ENCODE measurements at places on chromosomes 5 and 9.

GRCh38 chr5:1201327-1202025 is at the start of gene SLC6A19:
Gene SLC6A19 (plus strand): TSS chr5:1201595. CDS start chr5:1201651, 56 bp downstream.
- no peak for DNase-seq

- DNase-seq, result no peak
These were observed 138.0 kb upstream of the EFNA5 start for GRCh38 chr5:107808671-107809137.

DNA sequence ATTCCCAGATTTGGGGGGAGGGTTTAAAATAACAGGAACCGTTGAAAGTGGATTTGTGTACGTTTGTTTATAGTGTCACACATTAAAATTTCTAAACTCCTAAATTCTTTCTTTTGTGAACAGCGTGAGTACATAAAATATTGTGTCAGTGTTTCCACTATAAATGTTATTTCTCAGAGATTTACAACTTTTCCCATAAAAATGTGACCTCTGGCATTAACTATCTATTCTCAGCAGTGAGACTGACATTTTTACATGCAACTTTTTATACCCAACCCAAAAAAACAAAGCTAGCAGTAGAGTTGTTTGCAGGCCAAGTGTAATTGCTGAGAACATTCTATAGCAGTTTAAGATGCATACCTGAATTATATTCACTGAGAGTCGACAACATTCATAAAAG is 757.0 kb upstream of the ADAMTS16 start:
- DNase-seq, result no peak

DNA sequence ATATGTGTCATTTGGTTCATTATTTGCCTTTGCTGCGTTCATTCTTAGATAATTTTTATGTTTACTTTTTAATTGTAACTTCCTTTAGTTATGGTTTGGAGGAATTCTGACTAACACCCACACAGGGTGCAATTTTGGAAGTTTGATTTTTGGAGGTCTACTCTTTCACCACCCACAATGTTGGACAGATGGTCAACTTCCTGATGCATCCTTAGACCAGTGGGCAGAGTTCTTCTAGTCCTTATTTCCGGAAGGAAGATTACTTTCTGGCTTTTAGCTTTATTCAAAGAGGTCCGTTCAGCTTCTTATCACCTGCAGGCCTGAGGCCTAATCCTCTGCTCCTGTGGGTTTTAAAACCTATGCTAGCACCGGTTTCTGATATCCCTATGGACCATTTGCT is 126.7 kb downstream of the MTX3 start:
- DNase-seq, result no peak

DNA sequence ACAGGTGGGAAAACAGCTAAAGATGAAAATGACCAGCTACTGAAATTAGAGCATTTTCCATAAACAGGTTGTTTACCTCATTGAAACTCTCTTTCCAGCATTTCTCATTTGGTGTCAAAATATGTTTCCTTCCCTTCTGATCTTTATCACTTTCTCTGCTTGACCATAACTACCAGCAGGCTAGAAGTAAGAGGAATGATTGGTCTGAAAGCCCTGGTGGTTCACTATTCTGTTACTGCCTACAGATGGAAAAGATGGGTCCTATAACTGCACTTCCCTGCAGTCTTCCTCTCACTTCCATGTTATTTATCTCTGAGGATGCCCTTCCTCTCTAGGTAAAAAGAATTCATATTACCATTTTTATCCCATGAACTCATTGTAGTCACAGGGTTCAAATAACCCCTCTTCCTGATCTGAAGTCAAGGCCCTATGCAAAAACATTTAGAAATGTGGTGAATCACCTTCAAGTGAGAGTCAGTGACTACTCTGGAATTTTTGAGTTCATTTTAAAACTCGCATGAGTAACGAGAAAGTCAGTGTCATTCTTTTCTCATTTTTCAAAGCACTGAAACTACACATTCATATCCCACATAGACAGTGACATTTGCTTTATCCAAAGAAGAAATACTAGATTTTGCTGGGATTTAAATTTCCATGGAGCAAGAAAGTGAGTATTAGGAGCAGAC is 51.7 kb downstream of the ZNF474 start:
- no peak for DNase-seq

DNA sequence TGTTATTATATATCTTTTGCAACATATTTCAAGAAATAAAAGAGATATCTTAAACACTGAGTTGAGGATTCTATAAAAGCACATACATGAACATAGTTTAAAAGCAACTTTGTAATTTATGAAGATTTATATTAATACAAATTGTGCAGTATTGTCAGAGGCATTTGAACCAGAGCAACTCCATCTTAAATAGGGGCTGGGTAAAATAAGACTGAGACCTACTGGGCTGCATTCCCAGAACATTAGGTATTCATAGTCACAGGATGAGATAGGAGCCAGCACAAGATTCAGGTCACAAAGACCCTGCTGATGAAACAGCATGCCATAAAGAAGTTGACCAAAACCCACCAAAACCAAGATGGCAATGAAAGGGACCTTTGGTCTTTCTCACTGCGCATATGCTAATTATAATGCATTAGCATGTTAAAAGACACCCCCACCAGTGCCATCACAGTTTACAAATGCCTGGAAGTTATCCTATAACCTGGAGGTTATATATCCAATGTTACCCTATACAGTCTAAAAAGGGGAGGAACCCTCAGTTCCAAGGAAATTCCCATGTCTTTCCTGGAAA is 320.2 kb downstream of the FAM170A start:
- no peak for DNase-seq

DNA sequence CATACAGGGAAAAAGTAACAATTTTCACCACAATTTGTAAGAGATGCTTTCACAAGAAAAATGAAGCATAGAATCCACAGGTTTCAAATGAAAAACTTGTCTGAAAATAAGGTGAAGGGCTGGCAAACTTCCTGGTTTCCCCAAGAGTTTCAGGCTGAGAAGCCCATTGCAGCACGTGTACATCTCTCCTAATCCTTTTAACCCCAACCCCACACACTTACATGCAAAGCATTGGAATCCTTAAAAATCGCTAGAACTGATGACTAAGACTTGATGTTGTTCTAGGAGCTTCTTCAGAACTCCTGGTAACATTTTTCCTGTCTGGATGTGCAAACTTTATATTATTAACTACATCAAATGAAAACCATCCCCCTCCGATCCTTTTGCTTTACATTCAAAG is 317.8 kb upstream of the RGMB start:
- DNase-seq, result no peak

DNA sequence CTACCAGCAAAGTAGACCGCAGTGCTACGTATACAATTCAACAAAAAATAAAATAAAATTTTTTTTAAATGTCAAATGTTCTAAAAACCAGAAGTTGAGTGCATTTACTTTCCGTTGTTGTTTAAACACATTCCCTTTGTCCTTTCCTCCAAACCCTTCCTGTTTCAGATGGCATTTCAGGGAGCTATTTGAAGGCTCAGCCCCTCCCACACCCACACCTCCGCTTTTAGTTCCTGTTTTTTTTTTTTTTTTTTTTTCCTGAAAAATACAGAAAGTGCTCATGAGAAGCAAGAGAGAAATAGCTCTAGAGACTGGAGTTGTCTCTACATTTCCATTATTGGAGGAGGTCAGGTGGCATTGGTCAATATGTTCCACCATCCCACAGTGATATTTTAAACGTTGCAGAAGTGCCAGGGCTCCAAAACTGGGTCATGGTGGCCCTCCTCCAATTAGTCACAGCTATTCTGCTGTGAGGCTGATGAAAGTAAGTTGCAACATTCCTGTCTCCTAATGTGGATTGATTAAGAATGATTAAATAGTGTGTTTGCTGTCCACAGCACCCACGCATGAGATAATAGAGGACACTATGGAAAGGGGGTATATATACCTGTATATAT is 106.9 kb downstream of the GABRG2 start:
- DNase-seq, result no peak

DNA sequence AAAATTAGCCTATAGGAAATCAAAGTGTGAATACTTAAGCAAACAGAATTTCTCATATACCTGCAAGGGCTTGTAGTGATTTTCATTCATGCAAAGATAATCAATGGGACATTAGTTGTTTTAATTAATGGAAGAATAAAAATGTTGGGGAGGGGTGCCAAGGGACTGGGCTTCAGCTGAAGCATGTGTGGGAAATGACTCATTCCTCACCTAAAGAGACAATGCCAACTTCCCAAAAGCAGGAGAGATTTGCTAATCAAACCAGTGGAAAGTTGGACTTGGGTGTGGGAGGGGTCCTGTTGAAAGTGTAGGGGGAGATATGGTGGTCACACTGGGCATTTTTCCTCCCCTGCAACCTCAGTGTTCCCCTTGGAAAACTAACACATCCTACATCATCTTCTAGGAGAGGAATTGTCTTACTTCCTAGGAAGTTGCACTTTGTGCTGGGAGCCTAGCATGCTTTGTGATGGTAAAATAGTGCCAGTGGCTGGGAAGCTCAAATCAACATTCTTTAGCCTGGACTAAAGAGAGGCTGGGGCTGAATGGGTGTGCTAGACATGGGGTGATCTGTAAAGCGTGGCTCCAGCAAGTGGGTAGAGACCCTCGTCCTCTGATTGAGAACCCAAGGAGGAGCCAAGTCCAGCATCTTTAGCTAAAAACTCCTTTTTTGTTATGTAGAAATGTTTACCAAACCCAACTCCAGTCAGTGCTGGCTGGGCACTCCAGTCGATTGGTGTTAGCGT is 6.4 kb upstream of the LHX2 start:
- DNase-seq, result no peak

DNA sequence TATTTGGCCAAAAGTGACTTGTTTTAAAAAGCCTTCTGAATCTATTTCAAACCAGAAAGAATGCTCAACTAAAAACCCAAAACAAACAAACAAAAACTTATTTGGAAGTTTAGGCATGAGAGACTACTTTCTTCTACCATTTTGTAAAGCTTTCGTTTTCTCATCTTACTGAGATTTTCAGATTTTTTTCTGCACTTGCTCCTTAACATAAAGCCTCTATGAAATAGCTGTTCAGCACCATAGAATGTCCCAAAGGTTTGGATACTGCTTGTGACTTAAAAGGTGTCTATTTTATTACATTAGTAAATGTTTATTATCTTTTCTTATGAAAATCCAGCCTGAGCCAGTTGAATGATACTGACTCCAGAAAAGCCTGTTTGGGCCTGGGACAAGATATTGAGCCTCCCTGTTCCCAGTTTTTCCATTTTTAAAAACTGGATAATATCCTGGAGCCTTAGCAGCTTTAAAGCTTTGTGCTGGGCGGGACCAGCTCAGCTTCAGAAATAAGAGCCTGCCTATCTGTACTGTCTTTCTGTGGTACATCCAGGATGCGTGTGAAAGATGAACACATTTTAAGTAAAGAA is 292.6 kb downstream of the ZSWIM6 start:
- DNase-seq, result no peak

GRCh38 chr9:74527718-74528117 is 30.6 kb downstream of the RORB start:
- no peak for DNase-seq

GRCh38 chr5:64074533-64074932 is 91.1 kb upstream of the RNF180 start:
- no peak for DNase-seq

GRCh38 chr5:172929371-172929838 is 29.8 kb upstream of the RPL26L1 start:
- DNase-seq, result no peak

DNA sequence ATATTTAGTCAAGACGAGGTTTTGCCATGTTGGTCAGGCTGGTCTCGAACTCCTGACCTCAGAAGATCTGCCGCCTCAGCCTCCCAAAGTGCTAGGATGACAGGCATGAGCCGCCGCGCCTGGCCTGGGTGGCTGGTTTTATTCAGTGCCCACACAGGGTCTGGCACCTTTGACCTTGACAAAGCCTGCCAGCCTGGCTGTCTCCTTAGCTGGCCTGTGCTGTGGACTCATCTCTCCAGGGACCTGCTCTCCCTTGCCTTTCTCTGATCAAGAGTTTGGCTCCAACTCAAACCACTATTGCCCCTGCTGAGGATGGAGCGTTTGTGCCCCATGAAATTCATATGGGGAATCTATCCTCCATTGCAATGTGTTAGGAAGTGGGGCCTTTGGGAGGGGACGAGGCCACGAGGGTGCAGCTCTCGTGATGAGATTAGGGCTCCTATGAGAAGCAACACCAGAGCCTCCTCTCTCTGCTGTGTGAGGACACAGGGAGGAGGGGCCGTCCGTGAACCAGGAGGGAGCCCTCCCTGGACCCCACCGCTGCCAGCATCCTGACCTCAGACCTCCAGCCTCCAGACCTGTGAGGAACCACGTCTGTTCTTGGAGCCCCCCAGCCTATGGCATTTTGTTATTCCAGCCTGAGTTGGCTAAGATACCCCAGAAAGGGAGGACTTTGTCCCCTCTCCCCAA is 45.0 kb downstream of the MRPL36 start:
- no peak for DNase-seq

DNA sequence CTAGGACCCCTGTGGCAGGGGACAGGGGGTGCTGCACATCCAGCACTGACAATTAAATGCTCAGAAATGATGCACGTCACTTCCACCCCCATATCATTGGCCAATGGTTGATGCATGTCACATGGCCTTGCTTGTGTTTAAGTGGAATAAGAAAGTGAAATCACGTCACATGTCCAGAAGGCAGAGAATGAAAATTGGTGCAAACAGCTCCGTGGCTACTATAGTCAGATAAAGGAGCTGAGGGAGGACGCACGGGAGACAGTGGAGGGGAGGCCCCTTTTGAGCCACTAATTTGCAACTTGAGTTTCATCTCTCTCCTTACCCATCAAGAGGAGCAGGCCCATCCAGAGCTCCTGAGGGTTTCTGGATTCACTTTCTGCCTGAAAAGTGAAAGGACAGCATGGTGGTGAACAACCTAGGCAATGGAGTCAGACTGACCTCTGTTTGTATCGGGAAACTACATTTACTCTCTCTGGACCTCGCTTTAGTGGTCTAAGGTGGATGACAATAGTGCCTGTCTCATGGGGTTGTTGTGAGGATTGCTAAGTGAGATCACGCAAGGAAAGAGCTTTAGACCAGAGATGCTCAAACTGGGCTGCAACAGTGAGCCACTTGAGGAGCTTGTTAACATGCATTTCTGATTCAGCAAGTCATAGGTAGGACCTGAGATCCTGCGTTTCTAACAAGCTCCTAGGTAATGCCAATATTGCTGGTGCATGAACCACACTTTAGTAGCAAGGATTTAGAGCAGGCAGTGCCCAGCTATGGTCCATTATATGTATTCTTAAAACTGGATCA is 133.9 kb upstream of the ADRA1B start:
- DNase-seq, result no peak

DNA sequence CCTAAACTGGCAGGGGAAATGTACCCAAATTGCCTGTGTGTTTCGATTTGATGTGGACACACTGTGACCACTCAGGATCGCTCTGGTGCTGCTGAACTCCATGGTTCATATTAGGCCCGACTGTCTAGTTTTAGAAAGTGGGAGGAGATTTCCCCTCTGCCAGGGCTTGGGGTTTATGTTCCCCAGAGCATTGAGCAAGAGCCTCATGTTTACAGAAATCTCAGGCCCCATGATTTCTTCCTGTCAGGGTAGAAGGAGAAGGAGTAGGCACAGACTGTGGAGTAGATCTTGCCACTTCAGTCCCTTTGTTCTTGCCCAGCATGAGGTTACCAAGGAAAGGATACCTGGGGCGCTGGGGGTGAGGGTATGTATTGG is 40.8 kb upstream of the GLRX start:
- DNase-seq, result no peak
